ENCODE measurements at places on chromosomes 6 and 20. TPM values are rescaled to one million over a fixed set of nuclear protein-coding genes. Genes with fewer than 3 reads are reported as not detected.

NDRG3 gene
- 41.5 TPM for total RNA-seq

ATF6B gene
- total RNA-seq: 64.9 TPM

STMND1 gene
- total RNA-seq: not detected

HLA-DMA gene
- total RNA-seq: 2.1 TPM

- H3K36me3 ChIP-seq: no peaks in the 10 kb centered on the region
- H3K27me3 ChIP-seq: no peaks in the 10 kb centered on the region
- H3K27ac ChIP-seq: no peak overlapping the region
- no peak overlapping the region for H3K4me3 ChIP-seq
Observed at GRCh38 chr20:63441136-63442099, 31.0 kb downstream of the KCNQ2 start.

GRCh38 chr6:87378947-87379346 lies 28.8 kb upstream of the CFAP206 start:
- H3K27me3 ChIP-seq: no peaks in the 10 kb centered on the region
- H3K27ac ChIP-seq: no peak overlapping the region
- no peak overlapping the region for H3K4me3 ChIP-seq

- H3K27ac ChIP-seq: peak overlapping the region; percentile 36
- H3K4me1 ChIP-seq: peaks cover 27% of the 10 kb centered on the region
- no peaks in the 10 kb centered on the region for H3K36me3 ChIP-seq
- no peaks in the 10 kb centered on the region for H3K27me3 ChIP-seq
- no peak overlapping the region for H3K4me3 ChIP-seq
Observed at GRCh38 chr6:7112171-7112570, 4.4 kb downstream of the RREB1 start.
